ENCODE measurements at places on chromosomes 2 and 18. TPM values are rescaled to one million over a fixed set of nuclear protein-coding genes. Genes with fewer than 3 reads are reported as not detected.

The GPR45 gene
- not detected for total RNA-seq

The ELOA2 gene
- total RNA-seq: not detected

The EMX1 gene
- total RNA-seq: not detected

The SH3RF3 gene
- total RNA-seq: 53.5 TPM

- DNase-seq: no peak
Observed at GRCh38 chr2:168217920-168218319, 29.5 kb downstream of the STK39 start.

DNA sequence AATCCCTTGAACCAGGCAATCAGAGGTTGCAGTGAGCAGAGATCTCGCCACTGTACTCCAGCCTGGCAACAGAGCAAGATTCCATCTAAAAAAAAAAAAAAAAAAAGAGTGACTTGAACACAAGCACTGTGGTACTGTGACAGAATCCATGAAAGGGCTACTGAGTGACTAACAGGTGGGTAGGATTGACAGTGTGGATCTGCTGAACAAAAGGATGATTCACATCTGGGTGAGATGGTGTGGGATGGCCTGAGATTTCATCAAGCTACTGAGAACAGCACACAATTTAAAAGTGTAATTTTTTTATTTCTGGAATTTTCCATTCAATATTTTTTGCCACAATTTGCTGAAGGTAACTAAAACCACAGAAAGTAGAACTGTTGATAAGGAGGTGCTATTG, 13.3 kb upstream of the SP3 start:
- no peak for DNase-seq

DNA sequence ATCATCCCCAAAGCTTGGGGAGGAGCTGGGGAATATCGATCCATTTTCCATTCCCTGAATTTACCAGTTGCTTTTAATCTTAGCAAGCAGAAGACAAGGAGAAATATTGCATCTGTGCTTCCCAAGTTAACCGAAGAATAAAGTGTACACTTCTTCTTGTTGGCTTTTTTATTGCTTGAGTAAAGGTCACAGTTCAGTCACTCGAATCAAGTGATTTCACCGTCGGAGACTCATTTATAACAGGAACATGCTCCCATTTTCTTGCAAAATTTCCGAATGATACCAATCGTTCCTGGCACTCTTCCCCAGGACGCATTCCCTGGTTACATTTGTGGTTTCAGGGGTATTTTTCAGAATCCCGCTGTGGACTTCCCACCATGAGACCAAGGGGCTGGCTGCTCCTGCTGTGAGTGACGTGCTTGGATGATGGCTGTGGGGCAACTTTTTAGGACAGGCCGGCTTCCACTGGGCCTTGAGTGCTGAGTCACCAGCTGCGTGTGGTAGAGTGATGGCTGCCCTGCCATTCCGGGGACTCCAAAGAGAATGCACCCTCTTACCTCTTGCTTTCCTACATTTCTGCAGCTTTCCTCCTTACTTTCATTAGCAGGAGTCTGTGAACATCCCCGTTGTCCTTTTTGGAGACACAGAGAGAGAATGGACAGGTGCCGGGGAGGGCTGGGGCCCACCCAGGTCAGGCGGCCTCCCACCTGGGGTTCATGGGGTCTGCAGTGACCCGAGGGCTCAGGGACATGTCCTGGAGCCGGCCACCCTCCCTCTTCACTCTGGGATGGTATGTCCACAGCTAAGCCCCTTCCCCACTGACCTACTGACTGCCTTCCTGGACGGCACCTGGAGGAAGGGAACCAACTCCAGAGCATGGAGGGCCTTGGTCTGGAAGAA, 60.7 kb upstream of the HDAC4 start:
- peak; percentile 21 for DNase-seq

DNA sequence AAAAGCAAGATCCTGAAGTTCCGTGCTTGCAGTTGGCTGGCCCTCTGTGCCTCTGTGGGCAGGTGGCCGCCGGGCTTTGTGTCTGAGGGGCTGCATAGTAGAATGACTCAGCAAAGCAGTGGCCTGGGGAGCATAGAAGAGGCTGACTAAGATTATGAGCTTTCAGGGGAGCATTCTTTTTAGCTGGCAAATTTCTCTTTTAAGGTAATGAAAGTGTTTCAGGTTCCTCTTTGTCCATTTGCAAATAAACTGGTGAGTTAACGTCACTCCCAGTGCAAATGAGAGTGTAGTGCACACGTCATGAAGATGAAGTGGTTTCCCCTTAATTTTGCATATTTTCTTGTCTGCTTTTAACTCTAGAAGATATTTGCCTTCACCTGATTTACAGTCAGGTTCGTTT, 98.6 kb downstream of the BCL2L11 start:
- no peak for DNase-seq

DNA sequence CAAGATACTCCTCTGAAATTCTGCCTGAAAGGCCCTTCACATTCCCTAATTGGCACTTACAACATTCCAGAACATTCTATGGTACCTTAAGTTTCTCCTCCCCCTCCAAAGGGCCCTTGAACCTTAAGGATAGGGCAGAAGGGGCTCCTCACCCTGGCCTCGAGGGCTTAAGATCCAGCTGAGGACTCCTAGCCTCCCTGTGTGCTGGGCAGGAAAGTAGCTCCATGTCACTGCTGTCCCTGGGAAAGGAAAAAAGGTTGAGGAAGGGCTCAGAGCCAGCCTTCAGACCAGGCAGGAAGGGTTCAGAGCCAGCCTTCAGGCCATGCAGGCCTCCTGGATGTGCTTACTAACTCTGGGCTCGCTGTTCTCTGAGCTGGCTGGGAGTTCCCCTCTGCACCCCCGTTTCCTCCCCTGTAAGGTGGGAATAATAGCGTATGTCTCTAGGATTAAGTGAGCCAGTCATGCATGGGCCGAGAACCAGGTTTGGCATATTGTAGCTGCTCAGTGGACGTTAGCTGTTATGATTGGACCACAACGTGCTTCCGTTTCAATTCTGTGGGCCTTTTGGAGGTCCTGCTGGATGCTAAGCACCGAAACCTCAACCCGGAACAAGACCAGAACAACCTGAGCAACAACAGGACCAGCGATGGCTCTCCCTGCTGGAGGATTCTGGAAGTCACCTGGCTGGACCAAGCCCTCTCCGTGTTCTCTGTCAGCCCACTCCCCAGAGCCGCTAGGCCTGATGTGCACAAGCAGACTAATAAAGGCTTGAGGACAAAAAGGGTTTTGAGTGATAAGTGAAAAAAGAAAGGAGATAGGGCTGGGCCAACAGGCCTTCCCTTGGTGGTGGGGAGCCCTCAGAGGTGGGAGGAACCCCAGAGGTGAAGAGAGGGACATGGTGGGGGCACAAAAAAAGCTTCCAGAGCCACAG, 1.0 kb upstream of the B3GNT7 start:
- no peak for DNase-seq

GRCh38 chr2:70984228-70984575, 5.8 kb downstream of the ANKRD53 start:
- DNase-seq: peak; percentile 25

Measured in ascending aorta (tissue), 2 donors.